ENCODE measurements at places on chromosomes 3 and 15. TPM values are rescaled to one million over a fixed set of nuclear protein-coding genes. Genes with fewer than 3 reads are reported as not detected.

Gene NUSAP1
- total RNA-seq = 105 TPM

Gene COX5A
- 199 TPM for total RNA-seq

Gene MUSTN1
- not detected for total RNA-seq

Gene MKRN2
- total RNA-seq = 34.7 TPM

Gene CCDC13
- total RNA-seq = not detected

Gene KBTBD8
- total RNA-seq = 4.0 TPM

Gene LRRIQ4
- not detected for total RNA-seq

Gene RTP1
- not detected for total RNA-seq

Gene LRRC34
- total RNA-seq = 3.2 TPM

Gene A4GNT
- total RNA-seq = not detected

Gene SUSD5
- total RNA-seq = 4.3 TPM

Gene ZNF662
- total RNA-seq = 1.1 TPM

Gene GOLGA8T
- not detected for total RNA-seq

Gene GP5
- total RNA-seq = 0.13 TPM

Gene MST1R
- 1.7 TPM for total RNA-seq

Gene SLC22A14
- total RNA-seq = not detected

Gene C3orf62
- total RNA-seq = 0.80 TPM

Gene CHMP2B
- 27.2 TPM for total RNA-seq

Gene ZNF619
- total RNA-seq = 3.7 TPM

Gene C3orf49
- not detected for total RNA-seq

Gene HEMK1
- total RNA-seq = 9.3 TPM

Gene GNAT1
- total RNA-seq = not detected

Gene CADPS
- not detected for total RNA-seq

Gene PLA2G4E
- total RNA-seq = not detected
